ENCODE measurements at places on chromosomes 13 and 19.

- no peak for DNase-seq
Measured at GRCh38 chr19:34725400-34725799, 8.6 kb upstream of the ZNF181 start.

GRCh38 chr19:50198431-50199258, 4.8 kb upstream of the MYH14 start:
- no peak for DNase-seq

DNA sequence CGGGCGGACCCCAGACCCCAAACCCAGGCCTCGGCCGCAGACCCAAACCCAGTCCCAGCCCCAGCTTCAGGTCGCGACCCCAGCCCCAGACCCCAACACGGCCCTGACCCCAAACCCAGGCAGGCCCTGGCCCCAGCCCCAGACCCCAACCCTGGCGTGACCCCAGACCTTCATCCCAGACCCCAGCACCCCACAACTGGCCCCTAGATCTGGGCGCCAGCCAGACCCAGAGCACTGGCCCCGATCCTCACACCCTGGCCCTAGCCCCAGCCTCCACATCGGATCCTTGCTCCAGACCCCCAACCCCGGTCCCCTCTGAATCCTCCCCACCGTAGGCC, 7.5 kb downstream of the MBD3 start:
- no peak for DNase-seq

DNA sequence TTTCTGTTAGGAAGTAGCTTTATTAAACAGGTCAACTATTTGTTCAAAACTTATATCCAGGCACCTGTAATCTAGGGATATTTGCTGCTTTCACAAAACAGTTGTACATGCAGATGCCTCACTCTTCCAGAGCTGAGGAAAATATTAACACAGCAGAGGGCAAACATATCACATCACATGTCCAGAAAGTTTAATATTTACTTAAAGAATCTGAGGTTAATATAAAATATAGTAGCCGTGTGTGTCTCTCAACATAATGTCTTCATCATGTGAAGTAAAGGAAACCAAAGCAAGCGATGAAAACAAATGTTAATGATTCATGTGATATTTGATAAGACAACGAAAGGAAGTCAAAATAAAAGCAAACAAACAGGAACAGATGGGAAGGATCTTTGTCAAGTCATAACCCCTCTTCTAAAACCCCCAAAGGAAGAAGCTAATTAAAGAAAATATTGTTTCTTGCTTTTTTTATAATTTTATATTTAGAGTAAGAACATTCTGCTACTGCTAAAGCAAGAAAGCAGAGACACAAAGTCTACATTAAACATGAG, 418.8 kb downstream of the DACH1 start:
- no peak for DNase-seq

DNA sequence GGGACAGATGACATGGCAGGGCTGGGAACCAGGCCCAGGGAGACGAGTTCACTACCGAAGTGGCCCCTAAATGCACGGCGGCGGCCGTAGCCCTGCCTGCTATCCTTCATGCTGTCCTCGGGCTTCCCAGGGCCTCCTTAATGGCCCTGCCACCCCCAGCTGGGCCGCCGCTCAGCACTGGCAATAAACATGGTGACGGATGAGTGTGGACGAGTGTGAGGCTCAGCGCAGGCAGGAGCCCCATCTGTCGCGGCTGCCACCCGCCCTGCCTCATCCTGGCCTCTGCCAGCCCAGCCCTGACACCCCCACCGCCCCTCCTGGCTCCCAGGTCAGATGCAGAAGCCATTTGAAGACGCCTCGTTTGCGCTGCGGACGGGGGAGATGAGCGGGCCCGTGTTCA, 13.6 kb downstream of the PIN1 start:
- no peak for DNase-seq

DNA sequence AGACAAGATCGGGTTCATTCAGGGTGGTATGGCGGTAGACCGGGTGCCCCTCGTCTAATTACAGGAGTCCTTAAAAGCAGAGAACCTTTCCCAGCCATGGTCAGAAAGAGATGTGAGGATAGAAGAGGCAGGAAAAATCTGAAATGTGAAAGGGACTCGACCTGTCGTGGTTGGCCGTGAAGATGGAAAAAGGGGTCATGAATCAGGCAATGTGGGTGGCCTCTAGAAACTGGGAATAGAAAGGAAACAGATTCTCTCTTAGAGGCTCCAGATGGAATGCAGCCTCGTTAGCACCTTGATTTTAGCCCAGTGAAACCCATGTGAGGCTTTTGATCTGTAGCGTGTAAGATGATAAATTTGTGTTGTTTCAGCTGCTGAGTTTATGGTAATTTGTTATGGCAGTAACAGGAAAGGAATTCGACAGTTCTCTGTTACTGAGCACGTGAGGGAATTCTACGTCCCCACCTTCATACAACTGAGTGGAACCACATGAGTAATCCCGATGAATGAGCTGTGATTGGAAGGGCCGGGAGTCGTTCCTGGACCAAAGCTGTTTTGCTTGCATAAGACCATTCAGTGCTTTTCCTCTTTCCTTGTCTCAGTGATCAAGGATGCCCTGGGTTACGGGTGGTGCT, 11.0 kb upstream of the CA11 start:
- DNase-seq = no peak

- DNase-seq = no peak
Measured at GRCh38 chr13:47166336-47166735, 269.5 kb upstream of the HTR2A start.

GRCh38 chr19:35742121-35742724, at the start of gene IGFLR1:
Gene IGFLR1, minus strand, starts transcription at chr19:35742452. Its CDS starts 1,272 bp downstream, at chr19:35741180.
- DNase-seq = no peak

- no peak for DNase-seq
Measured at GRCh38 chr19:18840288-18841267, 8.8 kb downstream of the UPF1 start.

- no peak for DNase-seq
Measured at GRCh38 chr13:59690857-59691500, 472.7 kb downstream of the DIAPH3 start.

- no peak for DNase-seq
Measured at GRCh38 chr19:29841209-29841558, 29.4 kb downstream of the CCNE1 start.

DNA sequence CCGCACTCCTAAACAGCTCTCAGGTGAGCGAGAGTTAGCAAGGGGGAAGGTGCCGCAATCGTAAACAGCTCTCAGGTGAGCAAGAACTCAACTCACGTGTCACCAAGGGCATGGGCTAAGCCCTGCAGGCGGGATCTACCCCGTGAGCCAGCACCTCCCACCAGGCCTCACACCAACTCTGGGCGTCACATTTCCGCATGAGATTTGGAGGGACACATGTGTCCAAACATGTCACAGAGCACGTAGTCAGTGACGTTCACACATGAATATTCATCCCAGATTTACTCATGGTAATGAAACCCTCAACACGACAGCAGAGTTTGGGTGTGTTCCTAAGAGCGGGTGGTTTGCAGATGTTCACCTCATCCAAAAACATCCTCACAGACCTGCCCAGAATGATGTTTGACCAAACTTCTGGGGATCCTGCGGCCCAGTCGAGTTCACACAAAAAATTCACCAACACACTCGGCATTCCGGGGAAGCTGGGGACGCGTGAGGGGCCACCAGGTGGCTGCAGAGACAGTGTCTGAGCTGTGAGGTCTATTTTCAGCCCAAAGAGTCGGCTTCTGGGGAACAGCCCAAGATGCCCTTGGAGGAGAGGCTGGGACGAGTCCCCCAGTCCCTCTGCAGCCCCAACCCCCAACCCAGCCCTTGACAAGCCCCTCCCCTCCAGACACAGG, 19.6 kb downstream of the C2CD4C start:
- DNase-seq = no peak

- DNase-seq = no peak
Measured at GRCh38 chr13:106232681-106233080, 302.8 kb downstream of the EFNB2 start.

GRCh38 chr19:2113439-2114211, 16.9 kb downstream of the IZUMO4 start:
- no peak for DNase-seq

DNA sequence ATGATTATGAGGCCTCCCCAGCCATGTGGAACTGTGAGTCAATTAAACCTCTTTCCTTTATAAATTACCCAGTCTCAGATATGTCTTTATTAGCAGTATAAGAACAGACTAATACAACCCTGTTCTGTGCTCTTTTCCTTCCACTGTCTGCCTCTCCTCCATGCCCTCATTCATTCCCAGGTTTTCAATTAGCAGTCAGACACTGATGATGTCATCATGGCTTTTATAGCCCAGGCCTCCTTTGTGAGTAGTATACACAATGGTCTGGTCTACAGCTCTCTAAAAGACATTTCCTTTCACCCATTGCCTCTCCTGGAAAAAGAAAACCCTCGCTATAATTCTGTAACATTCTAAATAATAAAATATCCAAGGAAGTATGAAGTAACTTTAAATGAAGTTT, 25.5 kb downstream of the FGF14 start:
- DNase-seq = no peak

GRCh38 chr19:14577885-14578427, 4.9 kb upstream of the CLEC17A start:
- DNase-seq = no peak

DNA sequence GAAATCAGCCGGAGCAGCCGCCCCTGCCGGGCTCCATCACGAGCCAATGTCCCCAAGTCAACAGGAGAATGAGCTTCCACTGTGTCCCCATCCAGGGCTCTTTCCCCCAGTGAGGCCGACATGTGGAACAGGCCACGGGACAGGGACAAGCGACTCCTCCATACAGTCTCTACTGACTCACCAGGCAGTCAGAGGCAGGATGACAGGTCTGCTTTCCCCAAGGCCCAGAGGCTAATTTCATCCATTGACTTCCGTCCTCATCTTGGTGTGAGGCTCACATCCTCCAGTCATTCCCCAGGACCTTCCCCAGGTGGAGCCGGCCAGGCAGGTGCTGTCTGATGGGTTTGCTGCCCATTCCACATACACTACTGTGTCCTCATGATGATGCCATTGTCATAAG, 3.5 kb downstream of the CEACAM6 start:
- DNase-seq = no peak

DNA sequence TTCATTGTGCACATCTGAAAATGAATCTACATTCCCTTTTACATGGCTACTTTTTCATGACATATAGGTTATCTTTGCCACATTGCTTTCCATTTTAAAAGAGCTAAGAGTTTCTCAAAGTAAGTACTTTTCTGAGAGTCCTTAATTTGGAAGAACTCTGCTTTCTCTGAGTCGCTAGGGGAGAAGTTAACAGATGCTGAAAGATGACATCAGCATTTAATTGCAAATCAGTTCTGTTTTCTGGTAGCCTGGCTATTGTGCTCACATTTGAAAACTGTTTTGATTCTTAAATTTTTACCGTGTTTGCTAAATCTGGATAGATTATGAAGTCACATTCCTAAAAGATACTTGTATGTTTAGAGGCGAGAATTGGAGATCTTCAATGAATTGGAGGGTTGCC, 107.7 kb upstream of the C1QTNF9B start:
- DNase-seq = no peak

DNA sequence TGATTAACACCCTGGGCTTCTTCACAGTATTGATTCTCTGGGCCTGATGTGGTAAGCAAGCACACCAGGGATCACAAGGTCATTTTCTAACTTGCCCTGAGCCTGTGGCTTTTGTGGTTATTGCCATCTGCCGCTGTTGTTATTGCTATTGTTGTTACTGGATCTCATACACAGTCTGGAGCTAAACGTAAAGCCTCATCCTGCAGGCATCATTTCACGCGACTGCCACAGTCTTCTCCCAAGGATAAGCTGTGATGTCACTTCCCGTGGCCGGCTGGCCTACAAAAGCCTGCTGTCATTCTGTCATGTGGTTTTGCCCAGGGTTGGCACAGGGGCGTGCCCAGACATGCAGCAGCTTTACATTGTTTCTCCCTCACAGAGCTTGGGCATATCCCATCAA, 154.0 kb upstream of the GPR12 start:
- no peak for DNase-seq

DNA sequence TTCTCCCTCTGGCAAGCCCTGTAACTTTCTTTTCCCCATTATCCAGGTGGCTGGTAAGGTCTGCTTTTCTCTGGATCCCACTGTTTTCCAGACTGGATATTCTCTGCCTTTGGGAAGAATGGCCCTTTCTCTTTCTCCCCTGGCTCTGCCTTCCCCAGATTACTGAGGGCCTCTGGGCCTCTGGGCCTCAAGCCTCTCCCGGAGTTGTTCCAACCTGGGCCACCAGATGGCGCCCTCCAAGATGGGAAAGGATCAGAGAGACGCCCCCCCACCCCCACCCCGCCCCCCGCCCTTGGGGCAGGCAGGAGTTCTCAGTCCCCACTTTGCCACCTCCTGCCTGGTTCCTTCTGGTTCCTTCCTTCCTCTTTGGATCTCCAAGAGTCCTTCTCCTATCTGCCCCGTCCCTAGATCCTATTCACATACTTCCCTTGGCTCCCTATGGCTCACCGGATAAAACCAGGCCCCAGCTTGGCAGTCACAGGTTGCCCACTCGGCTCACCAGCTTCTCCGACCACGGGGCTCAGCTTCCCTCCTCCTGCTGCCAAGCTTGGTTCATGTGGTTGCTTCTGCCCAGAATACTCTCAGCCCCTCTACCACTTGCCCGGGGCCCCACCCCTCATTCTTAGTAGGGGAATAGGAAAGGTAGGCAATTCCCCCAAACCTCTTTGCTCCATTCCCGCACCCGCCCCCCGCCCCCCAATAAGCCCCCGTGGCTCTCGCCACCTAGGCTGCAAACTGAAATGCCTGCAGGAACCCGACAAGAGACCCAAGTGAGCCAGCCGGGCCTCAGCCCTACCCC, 13.1 kb downstream of the EPS8L1 start:
- no peak for DNase-seq

- DNase-seq = no peak
Measured at GRCh38 chr13:42486711-42487198, 87.2 kb upstream of the TNFSF11 start.

- DNase-seq = no peak
Measured at GRCh38 chr19:12769689-12770088, 5.7 kb downstream of the HOOK2 start.

DNA sequence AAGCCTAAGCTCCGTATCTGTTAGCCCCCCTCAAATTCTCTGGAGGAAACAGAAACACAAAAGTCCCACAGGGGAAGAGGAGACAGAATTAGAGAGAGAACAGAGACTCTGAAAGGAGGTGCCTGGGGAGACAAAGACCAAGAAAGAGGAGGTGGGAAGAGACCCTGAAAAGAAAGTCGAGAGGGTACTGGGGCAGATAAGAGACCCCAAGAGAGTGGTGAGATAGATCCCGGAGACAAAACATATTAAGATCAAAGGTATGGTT, 915 bp upstream of the GRWD1 start:
- no peak for DNase-seq

- DNase-seq = no peak
Measured at GRCh38 chr13:113272031-113272430, 25.0 kb upstream of the LAMP1 start.

- DNase-seq = no peak
Measured at GRCh38 chr13:28541966-28542365, 47.0 kb upstream of the FLT1 start.

GRCh38 chr13:104327211-104327610, 1261.0 kb upstream of the SLC10A2 start:
- DNase-seq = no peak
